ENCODE measurements at places on chromosomes 2 and 18.
A peak's percentile ranks its signal among the peaks of the same experiment; 100 is the strongest.

DNA sequence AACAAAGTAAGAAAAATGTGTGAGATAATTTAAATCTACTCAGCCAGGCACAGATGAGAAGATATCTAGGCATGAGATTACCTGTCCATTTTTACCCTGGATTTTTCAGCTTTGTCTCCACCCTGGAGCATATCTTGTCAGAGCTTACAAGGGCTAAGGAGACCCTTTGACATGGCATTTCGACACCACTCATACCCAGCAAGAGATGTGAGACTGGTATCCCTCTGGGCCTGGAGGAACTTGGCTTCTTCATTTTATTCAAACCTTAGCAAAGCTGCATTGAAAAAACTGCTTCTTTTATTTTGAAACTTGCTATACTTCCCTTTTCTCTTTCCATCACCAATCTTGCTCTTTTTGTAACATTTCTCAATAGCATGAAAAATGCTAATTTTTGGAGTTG lies 194.9 kb upstream of the HNMT start:
- no peak for DNase-seq

- no peak for DNase-seq
These were observed 92.1 kb downstream of the DYM start for GRCh38 chr18:49368161-49368875.

- no peak for DNase-seq
These were observed 228.3 kb downstream of the DYSF start for GRCh38 chr2:71681626-71682025.

GRCh38 chr2:11256166-11256565 lies 88.3 kb downstream of the ROCK2 start:
- no peak for DNase-seq

DNA sequence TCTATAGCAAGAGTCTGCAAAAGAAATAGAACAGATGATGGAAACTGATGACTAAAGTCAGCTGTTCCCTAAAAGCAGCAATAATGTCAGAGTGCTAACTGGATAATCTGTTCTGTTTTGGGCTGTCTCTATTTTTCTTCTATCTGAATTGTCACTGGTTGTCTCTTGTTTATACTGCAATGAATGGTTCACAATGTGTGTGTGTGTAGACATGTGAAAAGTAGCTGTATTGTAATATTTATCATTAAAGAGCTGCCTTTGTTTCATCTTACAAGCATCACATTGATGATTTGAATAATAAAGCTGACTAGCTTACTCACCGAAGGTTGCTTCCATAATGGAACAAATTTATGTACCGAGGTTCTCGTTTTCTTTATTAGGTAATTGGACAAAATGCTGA lies 456.0 kb upstream of the ZEB2 start:
- DNase-seq, result no peak

GRCh38 chr2:191533693-191534180 lies 144.2 kb upstream of the NABP1 start:
- DNase-seq, result peak; percentile 27

DNA sequence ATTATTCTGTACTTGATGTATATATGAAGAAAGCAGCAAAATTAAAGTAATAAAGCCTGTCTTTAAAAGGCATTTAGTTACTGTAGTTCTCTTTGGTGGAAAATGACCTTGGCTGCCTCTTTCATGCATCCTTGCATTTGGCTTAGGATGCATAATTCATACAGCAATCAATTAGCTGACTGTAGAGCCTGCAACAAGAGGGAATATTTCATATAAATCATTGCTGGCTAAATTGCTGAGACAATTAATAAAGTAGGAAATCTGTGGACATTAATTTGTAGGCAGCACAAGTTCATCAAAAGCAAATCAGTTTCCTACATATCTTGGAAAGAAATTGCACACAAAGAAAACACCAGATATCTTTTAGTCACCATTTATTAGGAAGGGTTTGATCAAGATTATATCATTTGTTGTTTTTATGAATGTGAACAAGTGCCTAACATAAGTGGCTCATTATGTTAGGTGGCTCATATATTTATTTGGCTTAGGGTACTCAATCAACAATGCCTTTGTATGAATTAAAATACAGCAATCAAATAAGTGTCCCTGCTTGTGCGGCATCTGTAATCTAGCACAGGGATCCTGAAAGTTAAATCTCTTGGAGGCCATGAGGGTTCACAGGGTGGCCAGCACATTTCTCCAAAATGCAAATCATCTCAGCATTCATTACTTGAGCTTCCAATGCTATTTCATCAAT lies 220.4 kb upstream of the SPOPL start:
- no peak for DNase-seq

- no peak for DNase-seq
These were observed 2.1 kb downstream of the NCKAP1 start for GRCh38 chr2:183035954-183036669.

GRCh38 chr18:77086034-77086433 lies 46.5 kb downstream of the MBP start:
- peak; percentile 82 for DNase-seq

- DNase-seq, result peak; percentile 53
These were observed 8.7 kb upstream of the SERPINB13 start for GRCh38 chr18:63578357-63578958.

DNA sequence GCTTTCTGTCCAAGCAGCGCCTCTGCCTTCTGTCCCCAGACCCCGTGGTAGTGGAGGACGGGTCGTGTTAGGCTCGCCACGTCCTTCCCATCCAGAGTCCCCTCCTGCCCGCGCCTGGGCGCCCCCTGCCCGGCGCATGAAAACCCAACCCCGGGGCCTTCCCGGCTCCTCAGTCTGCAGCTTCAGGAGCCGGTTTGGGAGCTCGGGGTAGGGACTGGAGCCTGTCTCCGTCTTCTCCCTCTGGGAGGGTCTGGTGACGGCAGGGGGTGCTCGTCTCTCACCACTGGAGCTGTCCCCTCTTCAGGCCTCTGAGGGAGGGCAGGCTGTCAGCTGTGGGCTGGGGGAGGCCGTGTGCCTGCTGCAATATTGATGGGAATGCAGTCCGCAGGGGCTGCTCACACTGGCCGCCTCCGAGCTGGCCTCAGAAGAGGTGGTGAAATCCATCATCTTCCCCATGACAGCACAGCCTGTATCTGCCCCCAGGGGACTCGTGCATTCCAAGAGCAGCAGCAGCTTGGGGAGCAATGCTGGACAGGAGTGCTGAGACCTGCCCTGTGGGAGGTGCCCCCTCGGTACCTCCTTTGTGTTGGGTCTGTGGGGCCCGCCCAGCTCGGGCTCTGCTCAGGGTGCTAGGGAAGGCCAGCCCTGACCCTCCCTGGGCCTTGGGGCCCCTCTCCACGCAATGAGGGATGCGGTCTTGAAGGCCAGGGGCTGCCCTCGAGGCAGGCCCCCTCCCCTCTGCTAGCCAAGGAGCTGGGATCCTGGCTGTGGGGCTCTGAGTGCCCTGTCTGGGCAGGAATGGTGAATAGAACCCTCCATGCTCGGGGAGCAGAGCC lies 17.8 kb upstream of the KLHL30 start:
- DNase-seq, result no peak

- DNase-seq, result no peak
These were observed 1.7 kb upstream of the FZD5 start for GRCh38 chr2:207771421-207771820.

DNA sequence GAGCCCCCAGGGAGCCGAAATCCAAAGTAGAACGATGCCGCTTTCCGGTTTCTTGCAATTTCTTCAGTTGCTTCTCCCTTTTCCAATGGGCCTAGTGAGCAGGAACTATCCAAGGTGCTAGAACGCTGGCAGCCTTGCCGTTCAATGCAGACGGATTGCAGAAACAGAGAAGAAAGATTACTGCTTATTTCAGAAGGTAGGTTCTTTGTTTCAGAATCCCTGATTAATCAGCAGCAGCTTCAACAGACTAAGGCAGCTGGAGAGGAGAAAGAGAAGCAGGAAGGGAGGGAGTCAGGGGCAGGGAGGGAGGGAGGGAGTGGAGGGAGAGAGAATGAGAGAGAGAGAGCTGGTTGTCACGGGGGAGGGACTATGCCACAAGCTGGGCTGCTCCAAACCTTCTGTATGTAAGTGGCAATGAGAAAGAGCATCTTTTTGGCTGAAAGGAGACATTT lies 576 bp downstream of the NYAP2 start:
- DNase-seq, result peak; percentile 52

DNA sequence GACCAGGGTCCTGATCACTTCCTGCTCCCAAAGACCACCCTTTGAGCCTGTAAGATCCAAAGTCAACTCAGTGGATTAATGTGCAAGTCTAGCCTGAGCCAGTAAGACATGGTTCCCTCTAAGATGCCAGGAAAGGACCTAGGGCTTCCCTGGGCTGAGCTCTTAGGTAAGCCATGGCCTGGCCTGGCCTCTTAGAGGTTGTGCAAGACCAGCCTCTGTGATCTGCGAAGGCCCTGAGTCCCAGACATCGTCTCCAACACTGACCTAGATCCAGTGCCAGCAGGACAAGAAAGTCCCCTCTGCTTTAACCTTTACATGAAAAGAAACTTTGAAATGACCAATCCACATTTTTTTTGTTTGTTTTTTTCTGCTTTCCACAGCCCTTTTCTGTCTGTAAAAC lies 73.6 kb upstream of the CYP1B1 start:
- DNase-seq, result no peak

- DNase-seq, result no peak
These were observed 45.0 kb downstream of the SDC1 start for GRCh38 chr2:20179755-20180594.

DNA sequence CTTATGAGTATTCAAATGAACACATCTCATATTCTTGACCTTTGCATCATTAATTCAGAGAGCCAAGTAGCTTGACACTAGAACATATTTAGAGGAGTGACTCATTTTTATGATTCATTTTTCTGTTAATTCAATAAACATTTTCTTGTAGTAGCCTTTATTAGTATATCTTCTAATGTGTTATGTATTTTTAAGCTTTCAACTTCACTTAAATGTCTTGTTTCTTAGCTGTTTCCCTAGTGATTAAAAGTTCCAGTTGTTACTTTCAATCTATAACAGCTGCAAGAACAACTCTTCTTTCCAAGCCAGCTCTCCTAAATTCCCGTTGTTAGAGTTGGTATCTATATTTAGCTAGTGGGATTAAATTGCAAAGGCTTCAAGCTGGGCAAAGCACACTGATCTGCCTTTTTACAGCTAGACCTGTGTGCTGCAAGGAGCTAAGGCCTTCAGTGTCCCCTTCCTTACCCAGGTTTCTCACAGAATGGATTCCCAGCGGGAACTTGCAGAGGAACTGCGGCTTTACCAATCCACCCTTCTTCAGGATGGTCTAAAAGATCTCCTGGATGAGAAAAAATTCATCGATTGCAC lies at the start of gene KLHL41:
Gene KLHL41 (plus strand): TSS at position 405 of the 588 bp plus-strand sequence. CDS start 77 bp downstream, at position 482.
- DNase-seq, result peak; percentile 41

- DNase-seq, result no peak
These were observed 26.0 kb downstream of the CROCC2 start for GRCh38 chr2:240932001-240932723.

- DNase-seq, result no peak
These were observed 132.7 kb upstream of the HS6ST1 start for GRCh38 chr2:128451084-128452023.

GRCh38 chr2:147223553-147224060 lies 621.2 kb upstream of the ACVR2A start:
- DNase-seq, result no peak

- no peak for DNase-seq
These were observed 135.9 kb downstream of the ZNF407 start for GRCh38 chr18:74733598-74733997.

GRCh38 chr2:234025466-234025865 lies 25.0 kb upstream of the SPP2 start:
- DNase-seq, result peak; percentile 50

GRCh38 chr2:240670950-240671349 lies 11.7 kb downstream of the AQP12B start:
- no peak for DNase-seq

DNA sequence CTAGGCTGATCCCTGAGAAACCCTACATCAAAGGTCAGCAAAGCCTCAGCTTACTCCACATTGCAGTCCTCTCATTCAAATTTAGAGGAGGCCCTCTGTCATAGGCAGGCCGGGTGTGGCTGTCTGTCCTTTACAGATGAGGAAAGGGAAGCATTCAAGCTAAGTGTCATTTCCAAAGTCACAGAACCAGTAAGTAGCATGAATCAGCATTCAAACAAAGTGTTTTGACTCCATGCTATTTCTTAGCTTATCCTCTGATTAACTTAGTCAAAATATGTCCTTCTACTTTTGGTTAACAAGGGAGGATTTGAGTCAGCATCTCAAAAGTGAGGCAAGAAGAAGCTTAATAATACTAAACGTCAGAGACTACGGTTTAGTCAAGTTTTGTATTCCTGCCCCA lies 409.0 kb upstream of the POU3F3 start:
- DNase-seq, result no peak

GRCh38 chr2:144390424-144391020 lies 129.4 kb downstream of the ZEB2 start:
- DNase-seq, result peak; percentile 59

GRCh38 chr2:105315314-105315713 lies 14.2 kb downstream of the TGFBRAP1 start:
- no peak for DNase-seq

DNA sequence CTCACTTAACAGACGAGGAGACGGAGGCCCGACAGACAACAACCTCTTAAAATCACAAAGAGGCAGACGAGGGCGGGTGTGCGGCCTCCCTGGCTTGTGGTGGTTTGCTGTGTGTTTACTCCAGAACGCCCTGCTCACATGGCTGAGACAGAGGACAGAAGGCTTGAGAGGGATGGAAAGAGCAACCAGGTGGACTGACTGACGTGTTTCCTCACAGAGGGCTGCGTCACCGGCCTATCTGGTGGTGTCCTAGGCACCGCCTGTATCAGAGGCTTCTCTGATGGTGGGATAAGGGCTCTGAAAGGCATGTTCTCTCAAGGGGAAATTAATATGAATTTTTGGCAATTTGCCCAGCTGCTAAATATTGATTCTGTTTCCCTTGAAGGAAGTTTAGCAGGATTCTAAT lies 47.0 kb upstream of the RALBP1 start:
- no peak for DNase-seq

DNA sequence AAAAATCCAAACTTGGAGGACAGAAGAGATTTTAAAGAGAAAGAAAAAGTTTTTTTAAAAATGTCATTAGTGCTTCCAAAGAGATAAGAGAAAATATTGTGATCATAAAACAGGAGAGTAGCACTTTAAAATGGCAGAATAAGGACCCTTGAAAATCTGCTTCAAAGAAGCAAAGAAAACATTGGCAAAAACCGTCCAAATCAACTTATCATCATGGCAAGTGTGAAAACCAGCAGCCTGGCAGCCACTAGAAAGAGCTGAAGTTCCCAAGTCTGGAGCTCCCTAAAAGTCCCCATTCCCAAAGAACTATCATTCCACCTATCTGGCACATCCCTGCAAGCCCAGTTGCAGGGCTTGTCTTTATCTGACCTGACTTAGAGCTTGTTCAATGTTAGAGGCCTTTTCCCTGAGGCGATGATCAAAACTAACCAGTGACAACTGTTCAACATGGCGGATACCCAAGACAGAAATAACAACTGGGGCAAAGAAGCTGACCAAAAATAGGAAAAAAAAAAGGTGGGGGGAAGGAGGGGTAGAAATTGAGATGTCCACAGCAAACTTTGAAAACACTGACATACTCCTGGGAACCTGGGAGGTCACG lies 24.6 kb upstream of the RNU4ATAC start:
- DNase-seq, result no peak

GRCh38 chr2:173132531-173132930 lies 56.9 kb downstream of the MAP3K20 start:
- no peak for DNase-seq
